ENCODE measurements at places on chromosomes 13 and 19.
A peak's percentile ranks its signal among the peaks of the same experiment; 100 is the strongest.

GRCh38 chr13:39540929-39541605 is 61.9 kb downstream of the LHFPL6 start:
- DNase-seq = no peak

DNA sequence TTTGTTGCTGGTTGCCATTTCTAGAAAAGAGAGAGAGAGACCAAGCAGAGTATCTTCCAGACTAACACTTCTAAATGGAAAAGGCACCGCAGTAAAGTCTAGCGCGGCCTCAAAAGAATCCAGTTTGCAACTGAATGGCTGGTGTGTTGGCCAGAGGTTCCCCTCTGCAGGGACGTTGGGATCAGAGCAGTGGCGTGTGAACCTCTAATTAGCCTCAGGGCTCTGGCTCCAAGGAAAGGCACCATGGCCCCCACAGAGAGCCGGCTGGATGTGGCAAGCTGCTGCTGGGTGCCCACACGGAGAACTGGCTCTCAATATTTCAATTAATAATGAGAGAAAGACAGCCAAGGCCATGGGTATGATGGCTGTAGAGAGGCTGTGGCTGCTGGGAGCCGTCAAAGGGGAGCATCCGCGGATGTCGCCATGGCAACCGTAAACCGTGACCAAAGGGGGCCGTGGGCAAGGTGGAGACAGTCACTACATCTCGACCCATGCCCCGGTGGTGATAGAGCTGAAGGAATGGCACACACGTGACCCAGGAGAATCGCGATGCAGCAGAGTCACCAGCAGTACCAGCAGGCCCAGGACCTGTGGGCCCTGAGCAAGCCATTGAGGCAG is 9.5 kb downstream of the VSTM2B start:
- DNase-seq = no peak

DNA sequence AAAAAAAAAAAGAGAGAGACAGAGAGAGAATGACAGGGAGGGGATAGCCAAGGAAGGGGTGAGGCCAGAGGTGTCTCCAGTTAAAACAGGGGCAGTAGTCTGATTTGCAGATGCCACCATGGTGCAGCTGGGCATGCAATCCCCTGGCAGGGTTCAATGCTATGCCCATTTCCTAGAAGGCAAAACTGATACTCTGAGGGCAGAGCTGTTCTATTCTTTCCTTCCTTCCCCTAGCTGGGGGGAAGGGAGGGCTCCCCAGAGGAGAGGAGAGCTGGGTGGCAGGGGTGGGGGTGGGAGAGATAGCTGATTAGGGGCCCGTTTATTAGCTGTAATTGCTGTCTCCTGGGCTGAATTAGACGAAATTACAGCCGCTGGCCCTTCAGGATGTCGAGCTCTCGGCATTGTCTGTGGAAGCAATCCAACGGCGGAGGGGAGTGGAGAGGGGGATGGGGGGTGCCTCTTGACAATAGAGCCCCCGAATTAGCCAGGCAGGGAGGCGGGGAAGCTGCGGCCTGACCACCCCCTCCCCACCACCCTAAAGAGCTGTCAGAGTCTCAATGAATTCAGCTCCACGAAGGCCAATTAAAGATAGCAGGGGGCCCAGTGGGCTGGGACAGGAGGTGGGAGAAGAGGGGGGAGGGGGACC is 14.4 kb upstream of the DPP9 start:
- DNase-seq = no peak

DNA sequence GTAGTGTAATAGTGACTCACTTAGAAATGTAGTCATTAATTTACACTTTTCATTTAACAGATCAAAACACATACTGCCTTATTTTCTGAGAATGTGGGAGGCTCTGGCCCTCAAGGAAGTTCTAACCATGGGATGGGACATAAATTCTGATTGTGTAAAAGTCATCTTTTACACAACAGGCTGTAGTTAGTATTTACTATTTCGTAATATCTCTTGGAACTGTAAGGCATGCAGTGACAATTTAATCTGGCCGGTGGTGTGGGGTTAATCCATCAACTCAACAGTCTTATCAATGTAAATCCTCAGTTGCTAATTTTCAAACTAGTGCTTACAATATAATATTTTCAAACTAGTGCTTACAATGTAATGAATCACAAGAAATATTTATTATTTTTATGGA is 1599.2 kb downstream of the EFNB2 start:
- DNase-seq = no peak

DNA sequence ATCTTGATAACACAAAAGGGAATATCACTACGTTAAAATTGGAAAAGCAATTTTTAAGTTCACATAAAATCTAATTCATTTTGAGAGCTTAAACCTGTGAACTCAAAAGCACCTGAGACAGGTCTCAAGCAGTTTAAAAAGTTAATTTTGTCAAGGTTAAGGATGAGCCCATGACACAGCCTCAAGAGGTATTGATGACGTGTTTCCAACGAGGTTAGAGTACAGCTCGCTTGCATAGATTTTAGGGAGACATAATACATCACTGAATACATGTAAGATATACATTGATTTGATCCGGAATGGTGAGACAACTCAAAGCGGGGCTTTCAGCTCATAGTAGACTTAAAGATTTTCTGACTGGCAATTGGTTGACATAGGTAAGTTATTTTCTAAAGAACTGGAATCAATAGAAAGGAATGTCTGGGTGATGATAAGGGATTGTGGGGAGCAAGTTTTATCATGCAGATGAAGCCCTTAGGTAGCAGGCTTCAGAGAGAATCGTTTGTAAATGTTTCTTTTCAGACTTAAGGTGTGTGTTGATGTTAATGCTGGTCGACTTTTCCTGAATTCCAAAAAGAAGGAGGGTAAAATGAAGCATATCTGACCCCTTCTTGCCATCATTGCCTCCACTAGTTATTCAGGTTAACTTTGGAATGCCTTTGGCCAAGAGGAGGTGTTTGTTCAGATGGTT is 2890.6 kb downstream of the PCDH9 start:
- no peak for DNase-seq

GRCh38 chr13:74771964-74772363 is 637.8 kb upstream of the KLF12 start:
- DNase-seq = no peak

DNA sequence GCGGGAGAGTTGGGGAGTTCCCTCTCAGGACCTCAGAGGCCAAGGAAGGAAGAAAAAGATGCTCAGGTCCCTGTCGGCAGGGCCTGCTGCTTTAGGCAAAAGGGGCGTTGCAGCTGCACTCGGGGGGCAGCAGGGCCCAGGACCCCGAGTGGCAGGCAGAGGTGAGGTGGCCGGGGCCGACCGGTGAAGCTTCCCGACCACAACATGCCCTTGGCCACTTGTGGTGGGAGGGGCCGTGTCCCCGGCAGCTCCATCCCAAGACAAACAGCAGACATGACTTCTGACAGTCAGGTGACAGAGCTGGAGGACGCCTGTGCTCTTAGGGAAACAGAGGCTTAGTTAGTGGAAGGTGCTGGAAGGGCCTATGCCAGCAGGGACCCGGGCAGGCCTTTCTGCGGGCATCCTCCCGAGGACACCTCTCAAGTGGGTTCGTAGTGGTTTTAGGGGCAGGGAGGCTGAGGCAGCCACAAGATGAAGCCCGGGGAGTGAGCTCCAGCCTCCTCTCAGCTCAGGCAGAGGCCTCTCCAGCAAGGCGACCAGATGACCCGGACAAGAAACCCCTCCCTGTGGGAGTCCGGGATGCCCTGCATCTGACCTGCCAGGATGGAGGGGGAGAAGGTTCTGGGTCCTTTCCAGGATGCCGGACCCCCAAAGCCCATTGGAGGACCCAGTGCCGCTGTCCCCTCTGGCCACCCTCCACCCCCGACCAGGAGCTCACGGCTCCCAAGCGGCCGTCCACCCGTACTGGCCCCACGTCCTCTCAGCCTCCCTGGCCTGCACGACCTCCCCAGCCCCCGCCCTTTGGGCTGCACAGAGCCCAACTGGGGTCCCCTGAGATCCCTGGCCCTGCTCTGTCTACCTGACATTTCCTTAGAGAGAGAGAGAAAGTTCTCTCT is 24.2 kb downstream of the BTBD2 start:
- no peak for DNase-seq

DNA sequence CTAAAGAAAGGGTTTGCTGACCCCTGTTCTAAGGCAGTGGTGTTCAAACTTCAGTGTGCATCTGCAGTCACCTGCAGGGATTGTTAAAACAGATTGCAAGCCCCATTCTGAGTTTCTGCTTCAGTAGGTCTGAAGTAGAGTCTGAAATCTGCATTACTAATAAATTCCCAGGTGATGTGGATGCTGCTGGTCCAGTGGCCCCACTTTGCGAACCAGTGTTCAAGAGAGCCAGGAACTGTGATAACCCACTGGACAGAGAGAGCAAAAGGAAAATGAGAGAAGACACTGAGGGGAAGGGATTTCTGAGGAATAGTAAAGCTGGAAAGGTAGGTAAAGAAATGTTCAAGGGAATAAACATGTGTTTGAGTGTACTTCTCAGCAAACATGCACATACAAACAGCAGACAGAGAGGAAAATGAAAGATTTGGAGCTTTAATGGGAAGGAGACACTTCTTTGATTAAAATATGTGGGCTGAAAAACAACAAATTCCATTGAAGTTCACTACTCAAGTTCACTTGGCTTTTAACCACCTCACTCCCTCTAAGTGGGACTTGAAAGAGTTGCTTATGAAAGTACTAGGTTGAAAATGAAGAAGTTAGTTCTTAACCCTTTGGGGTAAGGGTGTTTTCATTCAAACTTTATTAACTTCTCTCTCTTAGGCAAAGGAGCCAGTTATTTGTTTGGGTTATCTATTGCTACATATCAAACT is 26.4 kb upstream of the FAM216B start:
- DNase-seq = no peak

GRCh38 chr13:38528986-38529385 is 157.9 kb upstream of the FREM2 start:
- no peak for DNase-seq

DNA sequence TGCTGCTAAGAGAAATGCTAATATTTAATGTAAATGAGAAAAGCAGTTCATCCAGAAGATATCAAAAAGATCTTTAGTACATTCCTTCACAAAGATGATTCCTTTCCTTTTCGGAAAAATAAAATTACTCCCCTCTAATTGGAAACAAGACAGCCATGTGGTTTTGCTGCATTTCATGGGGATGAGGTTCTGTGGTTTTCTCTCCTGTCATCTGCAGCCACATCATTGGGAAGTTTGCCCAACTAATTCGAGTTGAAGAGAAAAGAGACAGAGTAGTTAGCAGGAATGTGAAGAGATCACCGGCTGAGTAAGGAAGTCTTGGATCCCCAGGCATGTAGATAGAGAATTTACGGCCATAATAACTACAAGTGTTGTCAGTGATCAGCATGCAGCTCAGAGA is 122.1 kb downstream of the CYSLTR2 start:
- DNase-seq = no peak

GRCh38 chr13:48873081-48873480 is 102.6 kb upstream of the FNDC3A start:
- DNase-seq = no peak

DNA sequence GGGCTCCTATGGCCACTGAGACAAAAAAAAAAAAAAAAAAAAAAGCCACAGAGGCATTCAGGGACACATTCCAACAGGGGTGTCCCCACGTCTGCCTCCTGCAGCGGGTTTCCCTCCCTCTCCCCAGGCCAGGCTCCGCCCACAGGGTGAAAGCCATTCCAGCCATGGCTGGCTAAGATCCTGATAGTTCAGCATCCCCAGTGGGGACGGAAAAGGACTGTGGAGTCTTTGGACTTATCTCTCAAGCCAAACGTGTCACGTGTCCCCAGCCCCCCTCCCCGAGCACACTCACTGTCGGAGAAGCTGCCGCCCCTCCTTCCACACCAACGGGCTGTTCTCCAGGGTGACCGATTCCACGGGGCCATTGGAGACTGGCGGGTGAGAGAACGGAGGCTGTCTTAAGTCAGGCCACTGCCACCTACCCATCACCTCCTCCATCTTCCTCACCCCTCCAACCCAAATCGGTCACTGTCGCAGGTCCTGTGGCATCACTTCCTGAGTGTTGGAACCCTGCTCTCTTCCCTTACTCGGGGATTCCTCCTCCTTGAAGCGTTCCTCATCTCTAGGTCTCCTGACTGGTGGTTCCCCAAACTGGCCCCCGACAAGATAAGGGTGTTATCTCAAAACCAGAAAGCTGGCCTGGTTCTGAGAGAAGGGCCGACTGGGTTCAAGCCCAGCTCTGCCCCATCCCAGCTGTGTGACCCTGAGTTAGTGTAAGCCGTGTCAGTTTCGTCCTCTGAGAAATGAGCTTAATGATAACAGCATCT is 9.1 kb upstream of the FKRP start:
- no peak for DNase-seq

DNA sequence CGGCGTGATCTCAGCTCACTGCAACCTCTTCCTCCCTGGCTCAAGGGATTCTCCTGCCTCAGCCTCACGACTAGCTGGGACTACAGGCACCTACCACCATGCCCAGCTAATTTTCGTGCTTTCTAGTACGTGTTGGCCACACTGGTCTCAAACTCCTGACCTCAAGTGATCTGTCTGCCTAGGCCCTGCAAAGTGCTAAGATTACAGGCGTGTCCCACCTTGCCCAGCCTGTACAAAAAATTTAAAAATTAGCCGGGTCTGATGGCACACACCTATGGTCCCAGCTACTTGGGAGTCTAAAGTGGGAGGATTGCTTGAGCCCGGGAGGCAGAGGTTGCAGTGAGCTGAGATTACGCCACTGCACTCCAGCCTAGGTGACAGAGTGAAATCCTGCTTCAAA is 4.7 kb upstream of the MEX3D start:
- no peak for DNase-seq

GRCh38 chr13:43100667-43101066 is 77.3 kb downstream of the DNAJC15 start:
- DNase-seq = no peak

- no peak for DNase-seq
These were observed 5.1 kb downstream of the CD37 start for GRCh38 chr19:49340069-49340864.

GRCh38 chr13:41302743-41303142 is 8.3 kb upstream of the NAA16 start:
- DNase-seq = no peak

DNA sequence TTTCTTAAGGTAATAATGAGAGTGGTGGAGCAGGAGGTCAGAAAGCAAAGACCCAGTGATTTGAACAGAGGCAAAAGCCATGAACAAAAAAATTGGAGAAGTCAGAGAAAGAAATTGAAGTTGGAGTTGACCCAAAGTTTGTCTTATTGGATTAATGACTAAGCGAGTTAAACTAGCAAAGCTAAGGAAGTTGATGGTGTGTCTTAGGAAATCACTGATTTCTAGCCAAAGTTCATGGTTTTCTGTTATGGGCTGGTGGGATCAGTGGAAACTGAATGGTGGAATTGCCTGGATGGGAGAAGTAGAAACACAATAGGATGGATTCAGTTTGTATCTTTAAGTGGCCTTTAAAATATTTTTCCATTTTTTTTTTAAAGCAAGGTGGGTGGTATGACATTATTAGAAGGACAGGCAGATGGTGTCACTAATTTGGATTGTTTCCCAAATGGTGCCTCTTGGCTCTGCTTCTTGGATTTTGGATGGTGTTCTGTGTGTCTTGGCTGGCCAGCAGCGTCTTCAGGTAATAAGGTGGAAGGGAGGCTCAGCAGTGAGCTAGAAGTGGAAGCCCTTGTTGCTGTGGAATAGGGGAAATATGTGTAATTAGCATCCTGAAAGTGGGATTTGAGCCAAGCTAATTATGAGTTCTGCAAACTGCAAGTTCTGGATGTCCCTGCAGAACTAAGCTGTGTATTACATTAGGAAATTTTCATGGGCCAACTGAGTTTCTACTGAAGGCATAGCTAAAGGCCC is 302.9 kb downstream of the LMO7 start:
- DNase-seq = peak; percentile 28

GRCh38 chr13:64278493-64278892 is 2862.8 kb upstream of the PCDH20 start:
- DNase-seq = no peak

- no peak for DNase-seq
These were observed 40.5 kb downstream of the KLF12 start for GRCh38 chr13:74093691-74094090.

- no peak for DNase-seq
These were observed 219.0 kb downstream of the KATNAL1 start for GRCh38 chr13:30088312-30088855.

All from NCI-H446 treated with DMSO at 0.1 percent for 48 hours (cell line).